Activated CD8-positive, alpha-beta memory T cell treated with anti-CD3 and anti-CD28 coated beads for 24 hours (primary cell): ENCODE measurements at places on chromosomes 7 and 10.

- peak; percentile 80 for DNase-seq
Measured at GRCh38 chr10:102452672-102453340, 1.5 kb upstream of the C10orf95 start.

DNA sequence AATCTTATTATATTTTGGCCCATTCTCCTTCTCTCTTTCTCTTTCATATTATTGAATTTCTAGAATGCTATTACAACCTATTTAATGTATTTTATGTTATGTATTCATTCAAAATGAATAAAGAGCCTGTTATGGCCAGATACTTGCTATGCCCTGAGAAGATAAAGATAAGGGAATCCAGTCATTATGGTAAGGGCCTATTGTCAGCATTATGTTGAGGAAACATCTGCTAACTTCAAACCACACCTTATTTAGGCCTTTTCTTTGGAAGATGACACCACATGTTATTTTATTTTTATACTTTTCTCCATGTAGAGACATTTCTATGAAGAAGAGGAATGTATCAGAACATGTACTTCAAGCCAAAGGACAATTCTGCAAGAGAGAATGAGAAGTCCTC, 60.5 kb upstream of the MPP7 start:
- no peak for DNase-seq

GRCh38 chr7:2066251-2066919, 166.4 kb downstream of the MAD1L1 start:
- peak; percentile 76 for DNase-seq

DNA sequence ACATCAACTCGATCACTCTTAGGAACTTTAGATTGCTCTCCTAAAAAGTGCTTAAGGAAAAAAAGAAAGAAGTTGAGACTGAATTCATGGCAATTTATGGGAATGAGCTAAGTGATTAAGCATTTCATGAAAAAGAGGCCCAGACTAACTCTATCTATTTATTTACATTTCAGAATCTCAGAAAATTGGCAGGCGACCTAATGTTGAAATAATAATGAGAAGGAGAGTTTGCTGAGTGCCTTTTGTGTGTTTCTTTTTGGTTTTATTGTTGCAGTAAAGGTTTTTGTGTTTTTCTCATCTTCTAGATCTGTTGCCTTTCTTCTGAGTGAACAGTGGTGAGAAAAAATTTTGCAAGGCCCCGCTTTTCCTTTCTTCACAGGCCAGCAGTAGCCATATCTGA, 3.8 kb downstream of the GRK5 start:
- no peak for DNase-seq

DNA sequence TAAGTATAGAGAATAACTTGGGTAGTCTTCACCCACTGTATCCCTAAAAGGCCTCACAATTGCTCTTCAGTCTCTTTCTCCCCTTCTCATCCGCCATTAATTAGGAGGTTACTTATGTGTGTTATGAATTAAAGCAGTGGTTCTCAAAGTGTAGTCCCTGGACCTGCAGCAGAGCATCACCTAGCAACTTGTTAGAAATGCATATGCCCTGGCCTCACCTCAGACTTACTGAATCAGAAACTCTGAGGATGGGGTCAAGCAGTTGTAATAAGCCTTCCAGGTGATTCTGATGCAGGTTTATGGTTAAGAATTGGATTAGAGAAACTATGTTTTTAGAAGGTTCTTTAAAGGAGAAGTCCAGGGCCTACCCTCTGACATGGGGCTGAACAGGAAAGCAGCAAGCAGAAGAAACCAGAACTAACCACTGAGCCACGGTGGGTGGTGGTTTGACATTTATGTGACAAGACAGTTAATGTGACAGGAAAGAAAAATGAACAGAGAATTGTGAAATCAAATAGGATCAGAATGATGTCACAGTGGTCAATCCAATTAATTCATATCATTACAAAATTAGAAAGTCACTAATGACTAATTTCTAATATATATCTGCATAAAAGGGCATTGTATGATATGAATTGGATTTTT, 37.6 kb downstream of the ENTPD1 start:
- DNase-seq: no peak

- DNase-seq: no peak
Measured at GRCh38 chr7:64192148-64192704, 14.8 kb upstream of the ZNF735 start.

GRCh38 chr10:8057636-8058273, 3.3 kb downstream of the GATA3 start:
- no peak for DNase-seq

DNA sequence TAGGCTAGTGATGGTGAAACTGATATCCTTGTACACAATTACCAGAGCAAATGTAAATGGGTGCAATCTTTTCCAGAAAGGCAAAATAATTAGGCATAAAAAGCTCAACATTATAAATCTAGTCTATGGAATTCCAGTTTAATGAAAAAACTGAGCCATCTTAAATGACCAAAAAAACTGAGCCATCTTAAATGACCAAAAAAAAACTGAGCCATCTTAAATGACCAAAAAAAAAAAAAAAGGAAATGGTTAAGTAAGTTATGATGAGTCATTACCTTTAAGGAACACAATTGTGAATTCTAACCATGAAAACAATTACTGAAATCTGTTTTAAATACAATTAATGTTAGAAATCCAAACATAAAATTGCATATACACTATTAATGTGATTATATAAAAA, 25.3 kb downstream of the USP6NL start:
- no peak for DNase-seq

DNA sequence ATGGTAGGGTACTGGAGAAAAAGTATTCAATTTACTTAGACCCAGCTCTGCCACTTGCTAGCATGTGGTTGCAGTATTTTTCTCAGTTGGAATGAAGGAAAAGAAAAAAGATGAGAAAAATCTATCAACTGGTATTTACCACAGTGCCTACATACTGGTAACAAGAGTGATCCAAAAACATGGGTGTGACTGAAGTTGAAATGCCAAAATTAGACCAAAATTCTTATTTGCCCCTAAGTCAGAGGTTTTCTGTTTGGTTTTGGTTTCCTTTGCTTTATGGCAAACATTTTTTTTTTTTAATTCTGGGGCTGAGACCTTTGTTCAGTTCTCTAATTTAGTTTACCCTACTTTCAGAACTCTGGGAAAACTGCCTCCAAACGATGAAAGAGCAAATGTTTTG, 12.3 kb downstream of the HYCC1 start:
- DNase-seq: no peak

DNA sequence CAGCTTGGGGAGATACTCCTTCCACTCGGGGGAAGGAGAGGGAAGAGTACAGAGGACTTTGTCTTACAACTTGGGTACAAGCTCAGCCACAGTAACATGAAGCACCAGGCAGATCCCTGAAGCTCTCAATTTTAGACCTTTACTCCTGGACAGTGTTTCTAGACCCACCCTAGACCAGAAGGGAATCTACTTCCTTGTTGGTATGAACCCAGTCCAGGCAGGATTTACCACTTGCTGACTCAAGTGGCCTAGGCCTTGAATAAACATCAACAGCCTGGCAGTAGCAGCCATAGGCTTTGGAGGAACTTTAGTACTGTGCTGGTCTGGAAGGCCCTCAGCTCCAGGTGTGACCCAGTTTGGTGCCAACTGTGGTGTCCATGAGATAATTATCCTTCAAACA, 173.1 kb downstream of the ADRA2A start:
- DNase-seq: no peak

GRCh38 chr10:14024329-14025202, 306.2 kb downstream of the FRMD4A start:
- no peak for DNase-seq
